Activated CD4-positive, CD25-positive, alpha-beta regulatory T cell treated with anti-CD3 and anti-CD28 coated beads, Interleukin-2, amount 50 U/mL, for 16 hours (primary cell): ENCODE measurements at places on chromosomes 7 and 10.

- DNase-seq, result no peak
Measured at GRCh38 chr10:3830946-3831345, 45.9 kb upstream of the KLF6 start.

GRCh38 chr7:142516038-142516501 is 233.2 kb upstream of the PRSS1 start:
- no peak for DNase-seq

GRCh38 chr10:101052285-101052684 is 9.5 kb upstream of the KAZALD1 start:
- no peak for DNase-seq

DNA sequence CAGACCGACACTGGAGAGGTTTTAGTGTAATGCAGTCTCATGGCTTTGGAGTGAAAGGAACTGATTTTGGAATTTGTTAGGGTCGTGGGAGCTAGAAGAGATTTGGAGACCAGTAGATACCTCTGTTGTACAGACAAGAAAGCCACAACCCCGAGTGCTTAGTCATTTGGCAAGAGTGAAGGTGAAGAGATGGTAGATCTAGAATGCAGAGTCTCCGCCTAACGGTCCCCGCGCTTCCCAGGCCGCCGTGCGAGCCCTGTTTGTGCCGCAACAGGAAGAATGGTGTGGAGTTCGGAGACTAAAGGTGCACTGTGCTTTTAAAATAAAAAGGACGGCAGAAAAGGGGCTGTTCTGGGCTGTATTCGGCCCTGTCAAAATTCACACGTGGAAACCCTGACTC is 186.7 kb downstream of the ADARB2 start:
- DNase-seq, result no peak

- peak; percentile 23 for DNase-seq
Measured at GRCh38 chr10:86520871-86521677, 518 bp downstream of the WAPL start.

- no peak for DNase-seq
Measured at GRCh38 chr7:6159097-6159483, 113.3 kb downstream of the CYTH3 start.

GRCh38 chr7:142356166-142356565 is 98.3 kb upstream of the PRSS58 start:
- no peak for DNase-seq

DNA sequence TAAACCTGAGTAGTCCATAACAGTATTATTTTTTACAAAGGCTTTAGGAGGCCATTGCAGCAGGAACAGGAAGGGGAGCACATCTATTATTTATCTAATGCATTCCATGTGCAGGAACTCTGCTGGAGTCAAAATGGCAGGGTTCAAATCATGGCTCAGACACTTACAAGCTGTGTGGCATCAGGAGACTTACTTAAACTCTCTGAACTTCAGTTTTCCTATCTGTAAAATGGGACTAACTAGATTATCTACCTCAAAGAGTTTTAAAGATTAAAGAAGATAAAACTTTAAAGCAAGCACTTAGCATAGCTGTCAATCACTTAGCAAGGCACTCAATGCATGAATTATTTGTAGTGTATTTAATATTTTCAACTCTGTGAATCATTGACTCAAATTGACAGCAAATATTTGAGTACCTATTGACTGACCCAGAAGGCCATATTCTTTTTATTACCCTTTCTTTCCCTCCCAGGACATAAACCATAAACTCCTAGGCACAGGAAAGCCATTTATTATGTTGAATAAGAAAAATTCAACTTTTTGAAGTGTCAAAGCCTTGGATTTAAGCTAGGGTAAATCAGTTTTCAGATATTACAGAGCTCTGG is 115.8 kb upstream of the FAM204A start:
- no peak for DNase-seq

- DNase-seq, result no peak
Measured at GRCh38 chr7:38223306-38223705, 45.3 kb downstream of the STARD3NL start.

- no peak for DNase-seq
Measured at GRCh38 chr10:131961777-131962662, 19.7 kb downstream of the BNIP3 start.

DNA sequence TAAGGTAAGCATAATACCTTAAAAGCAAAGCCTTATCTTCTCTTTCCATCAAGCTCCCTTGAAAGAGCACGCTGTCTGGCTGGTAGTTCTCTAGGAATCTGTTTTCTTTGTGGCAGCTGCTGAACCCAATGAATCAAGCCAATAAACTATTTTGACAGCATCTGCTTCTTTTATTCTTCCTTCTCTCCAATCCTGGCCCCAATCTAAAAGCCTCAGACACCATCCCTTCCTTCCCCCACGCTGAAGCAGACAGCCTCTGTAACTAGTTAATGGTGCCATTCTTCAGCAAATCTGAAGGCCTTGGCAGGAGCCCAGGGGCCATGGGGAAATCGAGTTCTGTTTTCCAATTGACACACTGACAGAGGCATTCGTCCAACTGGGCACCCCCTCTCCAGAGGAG is 186.6 kb upstream of the LYZL1 start:
- DNase-seq, result no peak

DNA sequence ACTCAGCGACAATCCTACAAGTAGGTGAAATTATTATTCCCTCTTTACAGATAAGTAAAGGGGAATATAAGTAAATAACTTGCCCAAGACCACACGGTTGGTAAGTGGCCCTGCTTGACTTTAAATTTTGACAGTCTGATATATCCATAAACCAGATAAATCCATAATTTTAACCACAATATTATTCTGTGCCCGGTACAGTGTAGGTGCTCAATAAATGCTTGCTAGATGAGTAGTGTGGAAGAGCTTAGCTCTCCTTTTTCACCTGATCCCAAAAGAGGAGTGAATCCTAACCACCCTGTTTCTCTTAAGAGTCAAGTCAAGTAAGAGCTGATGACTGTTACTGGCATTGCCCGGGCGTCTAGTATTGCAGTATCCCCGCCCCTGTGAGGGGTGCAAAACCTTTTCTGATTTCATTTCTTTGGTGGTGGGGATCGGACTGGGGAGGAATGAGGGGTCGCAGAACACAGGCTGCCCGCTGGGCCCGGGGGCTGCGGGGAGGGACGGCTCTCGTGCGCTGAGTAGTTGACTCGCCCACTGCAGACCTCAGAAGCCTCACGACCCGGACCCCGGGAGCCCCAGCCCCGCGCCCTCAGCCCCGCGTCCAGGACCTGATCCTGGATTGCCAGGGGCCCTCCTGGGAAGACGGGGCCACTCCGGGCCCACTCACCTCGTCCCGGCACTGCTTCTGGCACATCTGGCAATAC is 490 bp downstream of the KIN start:
- no peak for DNase-seq

DNA sequence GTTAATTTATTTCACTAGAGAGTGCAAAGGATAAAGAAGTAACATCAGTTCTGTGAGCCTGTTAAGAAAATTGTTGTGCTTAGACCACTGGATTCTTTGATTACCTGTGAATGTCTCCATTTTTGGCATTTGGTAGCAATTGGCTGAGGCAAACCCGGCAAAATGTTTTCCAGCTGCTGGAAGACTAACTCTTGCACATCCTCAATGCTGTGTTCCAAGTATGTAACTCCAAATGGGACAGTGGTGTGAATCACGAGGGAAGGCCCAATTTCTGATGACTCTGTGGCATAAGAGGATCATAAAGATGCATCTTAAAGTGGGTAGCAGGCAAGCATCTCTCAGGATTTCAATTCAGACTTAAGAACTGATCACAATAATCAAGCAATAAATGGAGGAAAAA is 268.8 kb downstream of the RNLS start:
- DNase-seq, result no peak

GRCh38 chr10:61197057-61197456 is 253.1 kb upstream of the RHOBTB1 start:
- no peak for DNase-seq

DNA sequence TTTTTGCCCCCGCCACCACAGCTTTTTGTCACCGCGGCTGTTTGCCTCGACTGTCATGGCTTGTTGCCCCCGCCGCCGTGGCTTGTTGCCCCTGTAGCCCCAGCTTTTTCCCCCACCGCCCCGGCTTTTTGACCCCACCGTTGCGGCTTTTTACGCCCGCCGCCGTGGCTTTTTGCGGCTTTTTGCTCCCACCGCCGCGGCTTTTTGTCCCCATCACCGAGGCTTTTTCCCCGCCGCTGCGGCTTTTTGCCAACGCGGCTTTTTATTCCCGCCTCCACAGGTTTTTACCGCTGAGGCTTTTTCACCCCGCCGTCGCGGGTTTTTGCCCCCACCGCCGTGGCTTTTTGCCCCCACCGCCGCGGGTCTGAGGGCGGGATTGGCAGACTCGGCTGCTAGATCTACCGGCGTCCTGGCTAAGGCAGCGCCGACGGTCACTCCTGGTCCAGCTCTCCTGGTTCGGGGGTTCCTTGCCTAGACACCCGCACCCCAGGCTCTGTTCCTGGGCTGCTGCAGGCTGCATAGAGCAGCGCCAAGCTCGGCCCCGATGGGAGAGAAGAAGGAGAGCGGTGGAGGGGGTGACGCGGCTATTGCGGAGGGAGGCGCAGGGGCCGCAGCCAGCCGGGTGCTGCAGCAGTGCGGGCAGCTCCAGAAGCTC is 637.7 kb downstream of the ZNF716 start:
- no peak for DNase-seq

GRCh38 chr7:103148131-103148993 is 537 bp downstream of the NAPEPLD start:
- DNase-seq, result no peak

DNA sequence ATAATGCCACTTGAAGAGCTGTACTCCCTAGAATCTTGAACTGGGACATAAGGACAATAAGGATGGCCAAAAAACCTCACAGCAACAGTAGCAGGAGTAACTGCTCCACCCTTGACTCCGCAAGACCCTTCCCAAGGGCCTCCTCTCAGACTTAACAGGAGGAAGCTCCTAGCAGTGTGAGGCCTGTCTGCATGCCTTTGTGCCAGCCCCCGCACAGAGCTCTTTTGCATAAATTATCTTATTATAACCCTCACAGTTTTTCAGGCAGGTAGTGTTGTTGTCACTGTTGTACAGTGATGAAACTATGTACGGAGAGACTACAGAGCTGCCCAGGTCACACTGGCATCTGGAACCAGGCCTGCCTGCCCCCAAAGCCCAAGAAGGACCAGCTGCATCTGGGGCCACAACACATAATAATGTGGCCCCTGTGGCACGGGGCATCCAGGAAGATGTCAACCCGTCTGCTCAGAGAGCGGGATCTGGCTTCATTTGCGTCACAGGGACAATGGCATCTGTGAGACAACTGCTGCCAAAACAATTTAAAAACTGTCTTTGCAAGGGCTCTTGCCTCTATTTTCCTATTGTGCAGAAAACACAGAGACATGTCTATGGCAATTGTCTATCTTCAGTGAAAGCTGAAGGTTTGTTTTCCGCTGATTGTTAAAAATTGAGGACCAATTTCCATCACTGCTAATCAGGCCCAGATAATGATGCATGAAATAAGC is 249.3 kb upstream of the GRB10 start:
- no peak for DNase-seq

DNA sequence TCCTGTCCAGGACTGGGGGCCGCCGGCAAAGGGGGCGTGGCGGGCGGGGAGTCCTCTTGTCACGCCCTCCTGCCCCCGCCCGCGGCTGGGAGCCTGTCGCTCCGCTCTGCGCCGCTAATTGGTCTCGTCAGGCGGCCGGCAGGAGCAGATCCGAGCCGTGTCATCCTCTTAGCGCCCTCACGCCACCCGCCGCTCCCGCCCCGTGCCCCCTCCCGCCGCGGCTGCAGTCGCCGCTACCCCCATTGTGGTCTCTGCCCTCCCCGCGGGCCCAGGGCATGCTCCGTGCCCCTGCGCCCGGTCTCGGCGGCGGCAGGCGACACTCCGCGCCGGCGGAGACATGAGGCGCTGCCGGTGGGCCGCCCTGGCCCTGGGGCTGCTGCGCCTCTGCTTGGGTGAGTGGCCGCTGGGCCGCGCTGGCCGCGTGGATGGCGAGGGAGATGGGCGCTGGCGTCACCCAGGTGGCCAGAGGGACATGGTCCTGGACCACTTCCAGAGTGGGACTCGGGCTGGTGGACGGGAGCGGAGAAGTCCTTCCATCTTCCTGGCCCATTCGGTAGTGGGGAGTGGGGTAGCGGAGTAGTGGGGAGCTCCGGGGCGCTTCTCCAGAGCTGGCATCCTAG is at the start of gene CDHR1:
TSS of gene CDHR1 (plus strand) at position 114 of the 620 bp plus-strand sequence. CDS start at position 338, 224 bp downstream.
- DNase-seq, result no peak

GRCh38 chr10:101986624-101986971 is 69.4 kb downstream of the ARMH3 start:
- no peak for DNase-seq

DNA sequence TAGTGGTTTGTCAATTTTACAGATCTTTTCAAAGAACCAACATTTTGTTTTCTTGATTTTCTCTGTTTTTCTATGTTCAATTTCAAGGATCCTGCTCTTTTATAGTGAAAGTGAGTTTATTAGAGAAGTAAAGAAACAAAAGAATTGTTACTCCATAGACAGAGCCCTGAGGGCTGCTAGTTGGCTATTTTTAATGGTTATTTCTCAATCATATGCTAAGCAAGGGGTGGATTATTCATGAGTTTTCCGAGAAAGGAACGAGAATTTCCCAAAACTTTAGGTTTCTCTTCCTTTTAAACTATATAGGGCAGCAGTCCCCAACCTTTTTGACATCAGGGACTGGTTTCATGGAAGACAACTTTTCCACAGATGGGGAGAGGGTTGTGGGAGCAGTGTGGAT is 165.0 kb downstream of the CCSER2 start:
- no peak for DNase-seq

DNA sequence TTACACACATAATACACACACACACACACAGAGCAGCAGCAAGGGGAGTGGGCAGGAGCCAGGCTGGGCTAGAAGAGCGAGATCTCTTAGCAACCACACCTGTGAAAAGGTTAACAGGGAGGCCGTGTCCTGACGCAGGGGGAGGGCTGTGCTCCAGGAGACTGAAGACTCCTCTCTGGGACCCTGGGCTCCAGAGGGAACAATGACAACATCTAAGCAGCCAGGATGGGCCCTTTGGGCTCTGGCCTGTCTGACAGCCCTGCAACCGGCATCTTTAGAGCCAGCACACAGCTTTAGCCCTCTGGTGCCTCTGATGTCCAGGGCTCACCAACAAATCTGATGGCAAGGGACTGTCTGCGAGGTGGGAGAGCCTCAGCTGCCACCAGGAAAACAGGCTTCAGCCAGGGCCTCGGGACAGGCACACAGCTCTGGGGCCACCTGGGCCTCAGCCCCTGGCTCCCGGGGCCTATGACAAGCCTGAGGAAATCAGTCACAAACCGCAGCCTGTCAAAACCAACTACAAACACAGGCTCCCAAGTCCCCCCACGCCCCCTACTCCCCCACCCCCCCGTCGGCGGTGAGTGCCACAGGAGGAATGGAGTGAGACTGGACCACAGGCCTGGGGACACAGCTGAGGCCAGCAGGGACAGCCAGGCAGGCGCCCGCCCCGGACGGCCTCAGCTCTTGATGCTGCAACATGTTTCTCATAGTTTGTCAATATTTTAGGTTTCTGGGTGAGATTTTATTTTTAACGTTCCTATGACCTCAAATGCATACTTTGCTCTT is 102.8 kb downstream of the TNS3 start:
- no peak for DNase-seq

- no peak for DNase-seq
Measured at GRCh38 chr7:116259871-116260440, 49.6 kb downstream of the TES start.

GRCh38 chr10:4262449-4262848 is 477.4 kb upstream of the KLF6 start:
- no peak for DNase-seq

GRCh38 chr10:132708936-132709335 is 77.0 kb downstream of the NKX6-2 start:
- no peak for DNase-seq
